ENCODE measurements at places on chromosomes 11 and 22.
A peak's percentile ranks its signal among the peaks of the same experiment; 100 is the strongest.

DNA sequence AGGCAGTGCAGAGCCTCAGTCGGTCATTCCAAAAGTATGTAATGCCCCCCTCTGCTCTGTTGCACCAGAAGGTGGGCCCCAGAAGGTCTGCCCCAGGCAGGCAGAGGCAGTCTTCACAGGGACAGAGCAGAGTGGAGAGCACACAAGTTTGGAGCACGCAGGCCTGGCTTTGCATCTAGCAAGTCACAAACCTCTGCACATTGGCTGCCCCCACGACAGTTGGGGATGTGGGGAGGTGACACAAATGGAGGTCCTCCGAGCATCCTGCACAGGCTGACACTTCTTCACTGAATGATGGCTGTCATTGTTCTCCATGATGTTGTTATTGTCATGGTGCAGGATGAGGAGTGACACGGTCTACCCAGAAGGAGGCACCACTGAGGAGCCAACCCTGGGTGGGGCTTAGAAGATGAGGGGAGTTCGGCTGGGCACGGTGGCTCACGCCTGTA lies 11.9 kb downstream of the TOM1 start:
- no peak for DNase-seq

GRCh38 chr11:47108214-47108613 lies 68.5 kb downstream of the ARFGAP2 start:
- no peak for DNase-seq

GRCh38 chr11:19281041-19281440 lies 40.3 kb upstream of the E2F8 start:
- DNase-seq: no peak

- DNase-seq: no peak
These were observed 17.8 kb downstream of the ZFP91 start for GRCh38 chr11:58596621-58597020.

DNA sequence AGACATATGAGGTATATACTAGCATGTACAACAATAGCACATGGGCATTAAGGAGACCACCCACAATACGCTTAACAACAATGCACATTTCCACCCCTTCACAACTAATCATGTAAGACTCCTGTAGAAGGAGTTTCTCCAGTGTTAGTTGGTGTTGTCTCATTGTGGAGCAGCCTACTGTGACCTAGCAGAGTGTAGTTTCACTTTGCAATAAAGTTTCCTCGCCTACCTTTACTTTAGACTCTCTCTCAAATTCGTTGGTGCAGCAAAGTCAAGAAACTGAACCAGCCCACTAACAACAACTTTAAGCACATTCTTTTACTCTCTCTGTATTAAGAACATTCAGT lies 863.6 kb downstream of the FAM181B start:
- no peak for DNase-seq

DNA sequence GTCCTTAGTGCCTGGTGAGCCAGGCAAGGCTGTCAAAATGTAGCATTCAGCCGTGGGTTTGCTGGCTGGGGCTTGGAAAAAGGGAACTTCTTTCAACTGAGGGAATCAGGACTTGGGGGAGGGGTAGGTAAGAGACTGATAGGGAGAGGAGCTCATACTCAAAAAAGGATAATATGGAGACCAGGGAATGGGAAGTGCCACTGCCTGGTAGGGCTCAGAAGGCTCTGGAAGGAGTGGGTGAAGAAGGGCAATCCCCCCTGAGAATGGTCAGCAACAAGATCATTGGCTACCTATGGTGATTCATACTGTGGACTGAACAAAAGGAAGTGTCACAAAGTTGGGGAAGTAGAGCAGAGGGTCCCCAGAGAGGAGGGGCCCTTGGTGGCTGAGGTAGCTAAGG lies 1.9 kb downstream of the CNGA4 start:
- no peak for DNase-seq

DNA sequence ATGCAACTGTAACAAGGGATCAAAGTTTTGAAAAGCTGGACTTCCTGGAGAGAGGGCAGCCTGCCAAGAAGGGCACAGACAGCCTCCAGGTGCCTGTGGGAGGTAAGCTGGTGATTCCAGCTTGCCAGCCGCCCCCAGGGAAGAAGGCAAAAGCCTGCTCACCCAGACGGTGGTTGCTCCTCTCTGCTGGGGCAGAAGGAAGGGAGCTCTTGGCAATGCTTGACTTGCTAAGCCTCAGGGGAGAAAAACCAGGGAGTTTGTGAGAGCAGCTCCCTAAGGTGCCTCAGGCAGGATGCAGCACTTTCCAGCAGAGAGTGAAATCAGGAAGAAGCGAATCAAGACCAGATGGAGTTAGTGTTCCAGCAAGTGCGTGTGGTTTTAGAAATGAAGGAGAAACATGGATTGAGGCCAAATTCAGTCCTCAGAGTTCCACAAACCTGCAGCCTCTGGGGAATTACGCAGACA lies 553.6 kb downstream of the BUD13 start:
- DNase-seq: no peak

DNA sequence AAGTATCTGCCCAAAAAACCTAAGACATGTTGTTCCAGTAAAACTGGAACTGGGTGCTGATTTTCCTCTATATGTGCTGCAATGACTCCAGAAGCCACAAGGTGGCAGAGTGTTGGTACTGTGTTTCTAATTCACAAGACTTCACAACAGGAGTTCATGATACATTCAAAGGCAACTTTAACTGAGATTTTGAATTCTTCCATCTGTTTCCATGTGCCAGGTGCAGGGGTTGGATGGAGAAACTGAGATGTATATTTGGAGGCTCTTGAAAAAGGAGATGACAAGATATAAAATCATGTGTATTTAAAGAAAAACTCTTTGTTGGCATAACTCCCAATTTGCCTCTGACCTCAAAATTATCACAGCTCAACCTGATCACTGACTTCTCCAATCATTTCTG lies 1098.6 kb upstream of the CCDC90B start:
- peak; percentile 3 for DNase-seq

GRCh38 chr11:60960405-60960804 lies 8.4 kb upstream of the SLC15A3 start:
- no peak for DNase-seq

GRCh38 chr11:13260963-13261588 lies 16.5 kb upstream of the BMAL1 start:
- DNase-seq: no peak

GRCh38 chr22:30161051-30161469 lies 80.8 kb downstream of the HORMAD2 start:
- DNase-seq: no peak

- DNase-seq: no peak
These were observed 3.8 kb downstream of the ACY3 start for GRCh38 chr11:67646535-67647336.

DNA sequence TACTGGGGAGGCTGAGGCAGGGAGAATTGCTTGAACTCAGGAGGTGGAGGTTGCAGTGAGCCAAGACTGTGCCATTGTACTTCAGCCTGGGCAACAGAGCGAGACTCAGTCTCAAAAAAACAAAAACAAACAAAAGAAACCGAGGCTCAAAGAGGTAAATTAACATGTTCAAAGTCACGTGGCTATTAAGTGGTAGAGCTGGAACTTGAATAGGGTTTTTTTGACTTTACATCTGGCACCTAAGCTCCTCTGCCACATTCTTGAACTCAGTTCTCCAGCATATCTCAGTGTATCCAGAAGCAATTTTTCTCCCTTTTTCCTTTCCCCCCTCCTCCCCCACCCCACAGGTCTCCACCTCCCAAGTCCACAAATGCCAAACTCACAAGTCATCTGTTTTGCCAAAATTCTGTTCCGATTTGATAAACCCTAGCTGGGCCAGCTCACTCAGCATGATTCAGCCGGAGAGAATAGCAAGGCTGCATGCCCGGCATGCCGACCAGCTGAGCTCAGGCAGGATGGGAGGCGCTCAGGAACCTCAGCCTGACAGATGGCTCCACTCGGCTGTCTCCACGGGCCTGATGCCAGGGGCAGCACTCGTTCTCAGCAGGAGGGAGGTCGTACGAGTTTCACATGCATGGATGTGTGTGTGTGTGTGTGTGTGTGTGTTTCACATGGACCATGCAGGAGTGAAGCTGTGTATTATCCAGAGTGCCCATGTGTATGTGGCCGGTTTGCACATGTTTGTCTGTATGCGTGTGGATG lies 63.2 kb upstream of the RRAS2 start:
- DNase-seq: peak; percentile 63

Data from thoracic aorta (tissue), 2 donors.